ENCODE measurements at places on chromosomes 7 and 10.

DNA sequence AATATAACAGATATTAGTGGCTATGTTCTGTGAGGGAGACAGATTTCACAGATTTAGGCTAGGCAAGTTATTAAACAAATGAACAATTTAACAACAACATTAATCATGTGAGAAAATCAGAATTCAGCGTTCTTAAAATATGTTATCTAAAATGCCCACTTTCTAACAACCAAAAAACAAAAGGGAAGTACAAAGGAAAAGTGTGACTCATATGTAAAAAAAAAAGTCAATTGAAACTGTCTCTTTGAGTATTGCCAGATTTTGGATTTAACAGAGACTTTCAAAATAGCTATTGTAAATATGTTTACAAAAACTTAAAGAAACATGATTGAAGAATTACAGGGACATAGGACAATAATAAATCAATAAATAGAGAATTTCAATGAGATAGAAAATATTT lies 34.8 kb upstream of the ARHGAP22 start:
- no peak for DNase-seq

GRCh38 chr10:26970667-26971066 lies 109.9 kb upstream of the ABI1 start:
- DNase-seq = no peak

DNA sequence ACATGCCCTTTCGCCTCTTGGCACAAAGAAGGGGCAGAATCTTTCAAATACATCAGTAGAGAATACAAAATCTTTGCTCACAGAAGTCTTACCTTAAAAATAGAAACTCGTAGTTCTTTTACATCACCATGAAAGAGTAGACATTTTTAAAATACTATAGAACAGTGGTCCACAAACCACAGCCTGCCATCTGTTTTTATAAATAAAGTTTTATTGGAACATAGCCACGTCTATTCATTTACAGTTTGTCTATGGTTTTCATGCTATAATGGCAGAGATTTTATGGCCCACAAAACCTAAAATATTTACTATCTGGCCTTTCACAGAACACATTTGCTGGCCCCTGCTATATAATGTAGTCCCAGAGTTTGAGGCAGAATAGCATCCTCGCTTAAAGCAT lies 46.1 kb upstream of the CABCOCO1 start:
- no peak for DNase-seq

DNA sequence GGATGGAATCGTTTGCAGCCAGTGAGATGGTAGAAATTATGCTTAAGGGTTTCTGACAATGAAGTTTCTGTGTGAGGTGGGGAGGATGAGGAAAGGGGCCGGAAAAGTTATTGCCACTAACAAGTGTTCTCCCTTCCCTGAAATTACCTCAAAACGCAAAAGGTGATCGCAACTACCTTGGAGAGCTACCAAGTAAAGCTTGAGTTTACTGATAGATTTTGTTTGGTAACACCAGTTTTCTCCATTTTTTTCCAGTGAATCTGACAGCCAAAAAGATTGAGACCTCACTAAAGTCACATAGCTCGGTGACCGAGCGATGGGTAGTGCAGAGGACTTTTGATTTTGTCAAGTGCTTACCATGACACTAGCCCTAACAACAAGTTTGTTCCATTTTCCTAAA lies 1.6 kb downstream of the SUV39H2 start:
- DNase-seq = no peak

GRCh38 chr7:1794888-1795542 lies 124.9 kb downstream of the ELFN1 start:
- DNase-seq = no peak

DNA sequence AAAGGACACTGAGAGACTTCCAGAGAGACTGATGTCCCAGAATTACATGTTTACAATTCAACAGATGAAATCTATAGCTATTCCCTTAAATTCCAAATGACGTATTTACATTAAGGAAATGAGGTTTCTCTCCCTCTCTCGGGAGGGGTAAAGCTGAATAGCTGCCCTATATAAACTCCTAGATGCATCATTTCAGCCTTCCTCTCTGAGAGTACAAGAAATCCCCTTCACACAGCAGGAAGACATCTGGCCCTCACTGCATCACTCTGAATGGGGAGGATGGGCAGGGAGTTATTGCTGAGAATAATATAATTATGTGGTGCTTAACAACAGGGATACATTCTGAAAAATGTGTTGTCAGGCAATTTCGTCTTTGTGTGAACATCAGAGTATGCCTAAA lies 11.0 kb downstream of the POT1 start:
- no peak for DNase-seq

DNA sequence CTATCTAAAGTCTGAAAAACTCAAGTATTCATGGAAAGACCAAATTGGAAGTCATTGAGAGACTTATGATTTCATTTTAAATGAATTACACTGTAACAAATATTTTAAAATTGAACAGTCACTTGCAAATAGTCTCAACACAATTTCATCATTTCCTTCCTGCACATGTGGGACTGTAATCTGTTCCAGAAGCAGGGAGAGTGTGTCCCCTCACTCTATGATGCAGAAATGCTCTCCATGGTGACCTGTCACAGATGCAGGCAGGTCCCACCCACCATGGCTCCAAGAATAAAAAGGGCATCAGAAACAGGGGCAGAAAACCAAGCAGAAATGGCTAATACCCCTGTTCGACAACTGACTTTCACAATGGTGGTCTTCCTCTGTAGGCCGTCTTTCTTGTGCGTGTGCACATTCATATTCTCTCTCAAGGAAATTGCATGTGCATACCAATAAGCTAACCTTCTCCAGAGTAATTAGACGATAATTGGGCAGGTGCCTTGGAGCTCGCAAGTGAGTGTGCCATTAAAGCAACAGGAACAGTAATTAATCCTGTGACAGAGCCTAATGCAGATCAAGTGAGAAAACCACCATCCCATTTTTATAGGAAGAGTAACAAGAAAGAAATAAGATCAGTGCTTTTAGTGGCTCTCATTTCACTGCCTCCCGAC lies 170.9 kb downstream of the ZMYND11 start:
- DNase-seq = no peak

GRCh38 chr10:46096446-46096845 lies 50.4 kb upstream of the MSMB start:
- no peak for DNase-seq

DNA sequence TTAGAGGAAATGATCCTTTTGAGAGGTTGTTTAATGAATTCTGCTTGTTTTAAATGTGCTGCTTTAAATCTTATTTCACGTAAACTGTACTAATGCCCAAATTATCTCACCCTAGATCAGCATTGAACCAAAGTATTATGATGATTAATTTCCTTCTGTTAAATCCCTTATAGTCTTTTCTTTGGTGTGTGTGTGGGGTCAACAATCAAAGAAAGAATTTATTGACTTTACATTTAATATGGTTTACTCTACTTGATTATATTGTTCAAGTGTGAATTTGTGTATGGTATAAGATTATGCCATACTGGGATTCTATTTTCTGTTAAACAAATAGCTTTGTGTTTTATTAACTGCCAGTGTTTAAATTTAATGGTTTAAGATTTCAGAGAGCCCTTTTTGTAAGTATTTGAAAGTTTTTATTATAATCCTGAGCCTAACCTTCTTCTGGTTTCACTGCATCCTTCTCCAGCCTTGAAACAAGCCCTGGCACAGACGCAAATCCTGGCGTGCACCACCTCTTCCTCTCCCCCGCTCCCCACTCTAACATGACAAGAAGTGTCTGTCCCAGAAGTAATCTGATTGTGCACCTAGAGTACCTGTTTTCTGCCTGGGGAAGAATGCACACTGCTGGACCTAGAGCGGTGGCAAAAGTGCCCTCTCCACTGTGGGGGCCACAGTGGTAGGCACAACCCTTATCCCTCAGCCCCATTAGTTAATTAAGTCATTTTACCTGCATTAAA lies 70.6 kb downstream of the KAT6B start:
- DNase-seq = no peak

DNA sequence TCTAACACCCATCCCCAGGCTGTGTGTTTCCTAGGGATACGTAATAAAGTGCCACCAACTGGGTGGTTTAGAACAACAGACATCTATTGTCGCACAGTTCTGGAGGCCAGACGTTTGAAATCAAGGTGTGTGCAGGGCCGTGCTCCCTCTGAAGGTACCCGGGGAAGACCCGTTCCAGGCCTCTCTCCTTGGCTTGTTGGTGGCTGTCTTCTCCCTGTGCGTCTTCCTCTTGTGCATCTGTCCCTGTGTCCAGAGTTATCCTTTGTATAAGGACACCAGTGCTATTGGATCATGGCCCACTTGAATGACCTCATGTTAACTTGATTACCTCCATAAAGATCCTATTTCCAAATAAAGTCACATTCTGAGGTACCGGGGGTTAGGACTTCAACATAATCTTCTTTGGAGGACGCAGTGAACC lies 15.6 kb downstream of the GRK5 start:
- no peak for DNase-seq

DNA sequence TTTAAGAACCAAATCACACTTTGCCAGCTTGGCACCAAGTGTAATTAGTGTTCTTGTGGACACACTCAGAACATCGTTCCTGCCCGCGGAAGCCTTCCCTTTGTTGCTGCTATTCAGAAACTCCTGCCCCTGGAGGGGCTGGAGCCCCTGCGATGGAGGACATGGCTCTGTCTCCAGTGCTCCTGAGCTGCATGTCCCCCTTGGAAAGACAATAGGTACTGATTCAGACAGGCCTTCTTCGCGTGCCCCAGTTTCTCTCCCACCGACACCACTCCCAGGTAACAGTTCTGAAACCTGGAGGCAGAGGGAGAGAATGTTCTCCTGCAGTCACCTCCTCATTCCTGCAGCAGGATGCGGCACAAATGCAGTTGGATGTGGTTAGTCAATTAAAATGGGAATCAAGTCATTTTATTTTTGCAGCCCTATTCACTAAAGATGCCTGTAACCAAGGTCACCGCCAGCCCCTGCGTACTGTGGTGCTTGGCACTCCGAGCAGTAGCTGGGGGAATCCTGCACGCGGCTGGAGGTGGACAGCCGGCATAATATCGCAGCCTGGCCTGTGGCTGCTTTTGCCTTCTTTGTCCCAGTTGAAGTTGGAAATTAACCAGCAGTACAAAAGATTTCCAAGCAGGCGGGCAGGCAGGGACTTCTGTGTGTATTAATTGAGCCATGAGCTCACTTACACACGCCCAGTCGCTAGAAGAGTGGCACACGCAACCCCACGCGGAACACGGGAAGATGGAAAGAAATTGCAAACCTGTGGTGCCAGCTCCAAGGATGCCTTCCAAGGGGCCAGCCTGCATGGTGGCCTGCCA lies 205.7 kb downstream of the EBF3 start:
- no peak for DNase-seq

DNA sequence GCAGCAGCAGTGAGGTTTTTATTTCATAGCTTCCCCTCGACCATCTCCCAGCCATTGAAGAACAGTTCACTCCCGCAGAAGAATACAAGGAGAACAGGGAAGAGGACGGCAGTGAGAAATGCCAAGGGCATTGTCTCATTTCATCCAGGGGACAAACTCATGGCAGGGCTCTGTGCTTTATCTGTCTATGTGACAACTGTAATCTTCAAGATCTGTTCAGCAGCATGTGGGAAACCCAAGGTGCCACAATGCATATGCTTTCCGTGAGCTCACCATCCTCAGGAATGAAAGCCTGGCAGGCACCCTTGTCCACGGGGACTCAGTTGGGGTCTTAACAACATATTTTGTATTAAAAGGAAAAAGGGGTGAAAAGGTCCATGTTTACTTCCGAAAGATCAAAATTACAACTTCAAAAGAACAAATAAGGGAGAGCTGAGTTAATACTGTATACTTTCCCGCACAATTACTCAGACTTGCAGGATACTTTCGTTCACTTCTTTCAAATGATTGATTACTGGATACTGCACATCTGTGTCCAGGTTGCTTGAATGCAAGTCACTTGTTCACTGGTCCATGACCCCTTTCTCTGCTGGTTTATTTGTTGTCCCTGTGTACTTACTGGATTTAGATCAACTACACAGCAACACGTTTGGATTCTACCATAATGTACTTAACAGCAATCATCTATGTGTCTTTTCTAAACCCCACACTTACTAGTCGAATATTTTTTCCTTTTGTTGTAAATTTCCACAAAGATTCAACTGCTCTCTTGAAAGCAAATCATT lies 90.1 kb upstream of the ATP6V0A4 start:
- DNase-seq = no peak

DNA sequence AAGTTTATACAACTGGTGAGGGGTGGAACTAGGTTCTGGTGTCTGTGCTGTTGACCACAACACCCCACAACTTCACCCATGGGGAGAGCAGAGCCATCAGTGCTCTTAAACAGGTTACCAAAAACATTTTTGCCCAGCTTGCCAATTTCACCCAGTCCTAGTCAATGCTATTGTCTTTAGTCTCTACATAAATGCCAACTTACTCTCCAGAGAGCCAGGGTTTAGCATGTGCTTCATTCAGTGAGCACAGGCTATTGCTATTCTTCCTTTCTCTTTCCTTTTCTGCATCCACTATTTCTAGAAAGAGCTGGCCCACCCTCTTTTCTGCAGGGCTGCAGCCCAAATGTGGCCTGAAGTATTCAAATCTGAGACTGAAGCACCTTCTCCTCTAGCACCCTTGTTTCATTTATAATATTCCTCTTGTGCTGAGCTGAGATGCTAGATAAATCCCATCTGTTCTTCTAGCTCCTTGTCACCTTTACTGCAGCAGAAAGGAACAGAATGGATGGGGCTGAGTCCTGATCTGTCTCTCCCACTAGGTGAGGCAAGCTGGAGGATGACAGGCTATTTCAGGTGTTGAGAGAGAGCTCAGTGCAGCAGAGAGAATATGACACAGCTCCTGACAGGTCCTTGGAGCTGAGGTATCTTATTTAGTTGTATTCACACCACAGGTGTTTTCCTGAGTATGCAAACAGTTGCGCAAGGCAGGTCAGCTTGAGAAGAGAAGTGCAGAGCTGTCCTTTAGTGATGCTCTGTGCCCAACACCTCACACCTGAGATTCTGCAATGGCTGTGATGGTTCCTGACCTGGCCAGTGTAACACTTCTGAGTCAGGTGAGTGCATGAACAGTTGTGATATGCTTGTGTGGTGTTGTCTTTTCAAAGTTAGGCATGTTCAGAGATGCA lies 819.2 kb downstream of the CCSER2 start:
- no peak for DNase-seq

- no peak for DNase-seq
Measured at GRCh38 chr10:80466724-80467326, 12.7 kb downstream of the TSPAN14 start.

DNA sequence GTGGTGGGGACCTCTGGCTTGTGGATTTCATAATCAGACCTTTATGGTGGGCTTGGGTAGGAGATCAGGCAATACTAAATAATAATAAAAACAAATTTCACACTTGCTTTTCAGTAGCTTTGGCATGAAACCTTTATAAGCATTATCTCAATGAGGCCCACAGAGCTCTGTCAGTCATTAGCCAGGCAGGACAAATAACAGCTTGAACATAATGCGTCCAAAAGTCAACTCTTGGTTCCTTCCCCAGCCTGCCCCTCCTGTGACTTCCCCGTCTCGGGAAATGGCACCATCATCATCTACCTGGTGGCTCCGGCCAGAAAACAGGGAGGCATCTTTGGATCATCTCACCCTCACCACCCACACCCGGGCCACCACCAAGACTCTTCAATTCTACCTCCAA lies 40.8 kb downstream of the KCTD7 start:
- DNase-seq = no peak

DNA sequence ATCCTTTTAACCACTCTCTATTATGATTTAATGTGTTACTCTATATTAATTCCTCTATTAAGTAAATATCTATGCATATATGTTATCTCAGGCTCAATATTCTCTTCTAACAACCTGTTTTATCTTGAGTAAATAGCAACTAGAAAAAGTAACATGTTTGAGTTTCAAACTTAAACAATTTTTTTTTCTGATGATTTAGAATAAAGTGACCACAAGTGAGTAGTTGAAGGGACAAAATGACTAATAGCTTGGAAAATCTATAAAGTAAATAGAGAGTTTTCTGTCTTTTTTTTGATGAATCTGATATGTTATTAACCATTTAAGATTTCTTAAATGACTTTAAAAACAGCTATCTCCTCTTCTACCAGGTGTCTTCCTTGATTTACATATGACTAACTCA lies 483.8 kb downstream of the TFEC start:
- DNase-seq = no peak
